T1000 (cell line): ENCODE measurements at places on chromosomes 7 and 10.

DNA sequence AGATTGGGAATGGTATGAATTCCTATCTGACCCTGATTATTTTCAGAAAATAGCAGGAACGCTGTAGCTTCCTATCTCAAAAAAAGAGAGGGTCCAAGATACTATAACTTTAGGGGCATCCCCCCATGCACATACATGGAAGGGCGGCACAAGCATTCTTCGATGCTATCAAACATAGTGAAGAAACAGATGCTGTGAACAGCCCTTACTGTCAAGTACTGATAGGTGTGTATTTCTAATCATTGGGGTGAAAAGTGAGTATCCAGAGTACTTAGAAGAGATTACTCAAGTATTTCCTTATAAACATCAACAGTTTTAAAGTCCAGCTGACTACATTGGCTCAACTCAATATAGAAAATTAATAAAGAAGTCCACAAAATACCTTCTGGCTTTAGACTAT lies 17.0 kb upstream of the NUP42 start:
- DNase-seq, result no peak

DNA sequence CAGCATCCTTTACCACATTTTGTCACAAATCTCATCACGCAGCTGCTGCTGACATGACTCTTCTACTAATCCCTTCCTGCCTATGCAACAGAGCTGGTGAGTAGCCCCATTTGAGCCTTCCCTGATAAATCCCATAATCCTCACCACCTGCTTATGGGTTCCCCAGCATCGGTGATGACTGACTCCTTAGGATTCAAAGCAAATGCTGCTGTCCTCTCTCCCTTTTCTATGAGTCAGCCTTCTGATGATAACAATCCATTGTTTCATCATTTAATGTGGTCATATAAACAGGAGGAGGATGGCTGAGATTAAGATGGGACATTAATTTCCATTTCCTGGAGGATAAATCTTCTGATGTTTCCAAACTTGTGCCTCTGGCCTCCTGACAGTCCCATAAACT lies 73.4 kb downstream of the SORCS1 start:
- DNase-seq, result no peak

GRCh38 chr10:83941189-83941588 lies 198.1 kb upstream of the GHITM start:
- no peak for DNase-seq

DNA sequence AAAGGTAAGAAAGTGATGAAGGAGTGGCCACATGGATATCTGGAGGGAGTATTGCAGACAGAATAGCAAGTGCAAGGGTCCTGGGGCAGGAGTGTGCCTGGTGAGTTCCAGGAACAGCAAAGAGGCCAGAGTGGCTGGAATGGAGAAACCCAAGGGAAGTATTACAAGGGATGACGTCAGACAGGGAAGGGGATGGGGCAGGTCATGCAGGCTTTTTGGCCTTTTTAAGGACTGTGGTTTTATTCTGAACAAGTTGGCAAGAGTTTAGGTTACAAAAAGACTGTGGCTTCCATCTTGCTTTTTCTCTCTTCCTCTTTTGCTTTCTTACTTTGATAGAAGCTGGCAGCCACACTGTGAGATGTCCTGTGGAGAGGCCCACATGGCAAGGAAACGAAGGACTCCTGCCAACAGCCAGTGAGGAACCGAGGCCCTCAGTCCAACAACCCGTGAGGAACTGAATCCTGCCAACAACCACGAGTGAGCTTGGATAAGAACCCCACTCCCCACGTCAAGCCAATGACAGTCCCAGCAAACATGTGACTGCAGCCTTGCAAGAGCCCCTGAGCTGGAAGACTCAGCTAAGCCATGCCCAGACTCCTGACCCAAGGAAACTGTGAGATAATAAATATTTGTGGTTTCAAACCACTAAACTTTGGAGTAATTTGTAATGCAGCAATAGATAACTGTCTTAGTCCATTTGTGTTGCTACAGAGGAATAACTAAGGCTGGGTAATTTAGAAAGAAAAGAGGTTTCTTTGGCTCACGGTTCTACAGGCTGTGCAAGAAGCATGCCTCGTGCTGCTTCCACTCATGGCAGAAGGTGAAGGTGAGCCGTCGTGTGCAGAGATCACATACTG lies 19.8 kb upstream of the KDM7A start:
- no peak for DNase-seq

GRCh38 chr10:75018251-75018650 lies 93.2 kb upstream of the SAMD8 start:
- no peak for DNase-seq

GRCh38 chr7:138304071-138304320 lies 156.1 kb upstream of the TRIM24 start:
- no peak for DNase-seq

DNA sequence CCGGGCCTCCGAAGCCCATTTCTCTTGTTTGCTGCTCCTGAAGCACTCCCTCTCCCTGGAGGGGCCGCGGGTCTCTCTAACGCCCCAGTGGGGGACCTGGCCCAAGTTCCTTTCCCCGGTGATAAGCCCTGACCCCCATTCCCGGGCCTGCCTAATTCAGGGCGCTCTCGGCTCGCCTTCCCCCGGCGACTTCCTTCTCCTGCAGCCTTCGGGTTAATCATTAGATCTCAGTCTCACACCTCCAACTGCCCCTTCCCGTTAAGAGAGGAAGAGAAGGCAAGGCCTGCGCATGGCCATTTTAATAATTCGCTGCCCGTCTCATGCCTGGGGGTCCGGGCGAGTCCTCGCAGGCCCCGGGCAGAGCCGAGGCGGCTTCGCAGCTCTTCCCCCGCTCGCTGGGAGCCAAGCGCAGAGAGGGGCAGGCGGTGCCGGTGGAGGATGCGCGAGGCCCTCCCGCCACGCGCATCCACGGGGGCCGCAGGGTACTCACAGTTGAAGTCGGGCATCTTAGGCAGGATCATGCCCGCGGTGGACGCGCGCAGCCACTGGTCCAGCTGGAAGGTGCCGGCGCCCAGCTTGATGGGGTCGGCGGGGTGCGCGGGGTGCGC lies 1.2 kb downstream of the MNX1 start:
- no peak for DNase-seq

- no peak for DNase-seq
These were observed 7.3 kb upstream of the SLC25A13 start for GRCh38 chr7:96329241-96329640.

- no peak for DNase-seq
These were observed 47.7 kb downstream of the SHOC2 start for GRCh38 chr10:110967009-110967630.
